ENCODE measurements at places on chromosomes 11 and 22.

DNA sequence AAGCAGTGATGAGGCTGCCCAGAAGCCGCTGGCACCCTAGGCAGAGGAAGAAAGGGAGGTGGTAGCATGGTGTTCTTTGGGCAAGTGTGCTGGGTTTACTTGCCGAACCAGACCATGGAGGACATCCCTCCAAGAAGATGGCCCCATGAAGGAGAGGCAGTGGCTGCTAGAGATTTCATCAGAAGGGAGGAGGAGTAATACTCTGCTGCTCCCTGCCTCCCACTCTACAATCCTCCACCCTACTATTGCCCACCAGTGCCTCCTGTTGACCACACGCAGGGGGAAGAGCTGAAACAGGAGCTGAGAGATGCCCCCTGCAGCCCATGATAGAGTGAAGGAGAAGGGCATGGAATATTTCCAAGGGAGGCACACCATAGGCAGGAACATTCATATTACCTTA lies 51.0 kb upstream of the PRSS23 start:
- no peak for DNase-seq

DNA sequence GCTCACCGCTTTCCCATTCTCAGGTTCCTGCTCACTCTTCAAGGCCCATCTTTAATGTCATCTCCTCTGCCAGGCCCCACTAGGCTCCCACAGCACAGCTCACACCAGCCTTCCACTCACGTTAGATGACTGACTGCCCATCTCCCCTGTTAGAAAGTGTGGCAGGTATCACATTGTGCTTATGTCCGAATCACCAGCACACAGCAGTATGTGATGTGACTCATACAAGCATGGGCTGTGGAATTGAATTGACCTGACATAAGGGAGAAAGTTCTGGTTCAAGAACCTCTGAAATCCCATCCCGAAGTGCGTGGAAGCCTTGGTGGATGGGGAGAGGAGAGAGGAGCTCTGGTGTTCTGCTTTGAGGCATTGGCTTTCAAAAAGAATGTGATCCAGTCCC lies 6.5 kb downstream of the VSTM5 start:
- DNase-seq = no peak

DNA sequence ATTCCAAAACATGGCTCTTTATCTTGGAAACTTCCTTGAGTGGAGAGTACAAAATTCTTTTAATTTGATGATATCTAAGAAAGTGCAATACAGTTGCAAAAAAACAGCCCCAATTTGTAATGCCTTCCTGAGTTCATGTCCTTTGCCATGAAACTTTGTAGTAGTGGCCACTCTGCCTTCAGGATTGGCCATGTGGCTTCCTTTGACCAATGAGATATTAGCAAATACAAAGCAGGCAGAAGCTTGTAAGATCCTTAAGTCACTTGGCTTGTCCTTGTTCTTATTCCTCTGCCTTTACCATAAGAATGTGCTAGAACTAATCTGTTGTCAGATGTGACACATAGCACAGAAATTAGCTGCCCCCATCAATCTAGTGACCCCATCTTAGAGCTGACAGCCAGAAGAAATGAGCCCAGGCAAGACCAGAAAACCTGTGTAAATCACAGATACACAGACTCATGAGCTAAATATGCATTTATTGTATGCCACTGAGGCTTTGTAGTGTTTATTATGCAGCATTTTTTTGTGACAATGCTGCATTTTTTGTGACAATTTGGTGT lies 29.8 kb upstream of the BLID start:
- no peak for DNase-seq

GRCh38 chr11:118778898-118779297 lies 12.1 kb downstream of the DDX6 start:
- DNase-seq = no peak

DNA sequence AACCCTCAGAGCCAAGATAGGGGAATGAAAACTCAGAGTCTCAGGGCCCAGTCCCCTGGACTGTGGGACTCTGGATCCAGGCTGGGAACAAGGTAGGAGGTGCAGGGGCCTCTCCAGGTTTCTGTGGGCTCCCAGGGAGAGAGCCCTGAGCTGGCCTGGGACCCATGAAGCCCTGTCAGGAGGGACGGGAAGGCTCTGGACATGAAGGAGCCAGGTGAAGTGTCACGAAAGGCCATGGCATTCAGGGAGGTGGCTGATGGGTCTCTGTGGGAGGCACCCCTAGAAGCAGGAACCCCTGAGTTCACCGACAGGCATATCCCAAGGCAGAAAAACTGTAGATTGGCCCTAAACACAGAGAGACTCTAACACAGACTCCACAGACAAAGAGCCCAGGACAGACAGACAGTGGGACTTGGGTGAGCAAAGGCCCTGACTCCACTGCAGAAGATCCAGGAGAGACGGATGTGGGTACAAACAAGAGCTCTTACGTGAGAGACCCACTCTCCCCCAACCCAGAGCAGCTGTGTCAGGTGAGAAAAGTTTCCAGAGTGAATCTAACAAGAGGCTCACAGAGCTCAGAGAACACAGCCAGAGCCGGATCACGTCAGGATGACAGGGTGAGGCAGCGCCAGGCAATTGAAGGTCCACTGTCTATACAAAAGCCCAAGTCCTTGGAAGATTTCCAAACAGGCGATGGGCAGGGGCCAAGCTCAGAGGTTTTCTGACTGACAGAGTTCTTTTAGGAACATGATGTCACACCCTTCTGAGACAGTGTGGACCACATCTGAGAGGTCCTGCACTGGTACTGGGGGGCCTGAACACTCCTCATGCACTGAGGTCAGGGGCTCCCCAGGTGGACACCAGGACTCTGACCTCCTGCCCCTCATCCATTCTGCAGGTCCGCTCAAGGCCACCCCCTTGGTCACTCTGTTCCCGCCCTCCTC lies 27.4 kb downstream of the IGLL5 start:
- no peak for DNase-seq

GRCh38 chr11:101008961-101009689 lies 120.5 kb downstream of the PGR start:
- DNase-seq = no peak

- no peak for DNase-seq
Measured at GRCh38 chr11:70111269-70112016, 33.3 kb downstream of the ANO1 start.

DNA sequence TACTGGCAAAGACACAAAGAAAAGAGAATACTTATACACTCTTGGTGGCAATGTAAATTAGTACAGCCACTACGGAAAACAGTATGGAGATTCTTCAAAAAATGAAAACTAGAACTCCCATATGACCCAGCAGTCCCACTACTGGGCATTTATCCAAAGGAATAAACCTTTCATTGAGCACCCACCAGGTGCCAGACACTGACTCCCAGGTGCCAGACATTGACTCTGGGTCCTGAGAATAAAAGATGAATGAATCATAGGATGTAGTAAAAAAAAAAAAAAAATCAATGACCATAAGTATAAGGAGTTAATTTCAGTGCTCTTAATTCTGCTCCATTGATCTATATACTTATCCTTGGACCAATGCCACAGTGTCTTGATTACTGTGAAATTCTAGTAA lies 28.2 kb downstream of the HEPHL1 start:
- no peak for DNase-seq

DNA sequence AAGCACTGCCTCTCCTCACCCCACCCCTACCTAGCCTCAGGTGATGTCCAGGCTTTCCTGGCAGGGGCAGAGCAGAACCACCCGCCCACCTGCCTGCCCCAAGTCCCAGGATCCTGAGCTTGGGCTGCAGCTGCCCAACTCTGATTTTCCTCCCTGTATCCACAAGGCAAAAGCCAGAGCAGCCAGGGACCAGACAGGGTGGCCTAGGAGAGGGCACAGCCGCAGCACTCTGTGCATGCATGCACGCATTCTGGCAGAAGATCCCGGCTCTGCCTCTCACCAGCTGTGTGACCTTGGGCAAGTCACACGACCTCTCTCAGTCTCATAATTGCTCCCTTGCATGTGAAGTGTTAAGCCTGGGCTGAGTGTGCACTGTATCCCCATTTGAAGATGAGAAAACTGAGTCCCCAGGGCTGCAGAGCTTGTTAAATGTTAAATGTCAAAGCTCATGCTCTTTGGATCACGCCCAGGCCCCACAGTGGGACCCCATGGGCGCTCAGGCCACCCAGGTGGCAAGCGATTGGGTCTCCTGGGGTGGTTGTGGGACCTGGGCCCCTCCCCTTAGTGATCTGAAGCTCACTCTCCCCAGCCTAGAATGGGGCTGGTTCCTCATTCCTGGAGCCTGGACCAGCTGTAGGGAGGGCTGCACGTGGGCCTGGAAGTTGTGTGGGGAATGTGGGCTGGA lies 2.8 kb upstream of the CARNS1 start:
- DNase-seq = no peak

- DNase-seq = no peak
Measured at GRCh38 chr11:30938810-30939209, 352.7 kb upstream of the MPPED2 start.

DNA sequence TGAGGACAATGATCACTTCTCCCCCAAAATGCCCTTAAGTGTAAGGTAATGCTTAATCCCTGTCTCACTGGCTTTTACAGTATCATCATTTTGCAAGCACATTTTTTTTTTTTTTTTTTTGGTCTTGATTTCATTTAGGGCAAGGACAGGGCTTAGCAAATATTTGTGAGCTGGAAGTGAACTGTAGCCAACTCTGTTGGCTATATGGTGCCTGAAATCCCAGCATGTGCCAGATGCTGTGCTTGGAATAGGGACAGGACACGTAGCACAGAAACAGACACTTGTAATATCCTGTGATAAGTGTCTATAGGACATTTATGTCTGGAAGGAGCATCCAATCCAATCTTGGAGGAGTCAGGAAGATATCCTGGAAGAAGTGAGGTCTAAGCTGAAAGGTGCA lies 198.3 kb downstream of the NAV2 start:
- DNase-seq = no peak

- no peak for DNase-seq
Measured at GRCh38 chr11:23398052-23398451, 537.8 kb upstream of the CCDC179 start.
